RWPE2 (cell line): ENCODE measurements at places on chromosomes 2 and 18.

DNA sequence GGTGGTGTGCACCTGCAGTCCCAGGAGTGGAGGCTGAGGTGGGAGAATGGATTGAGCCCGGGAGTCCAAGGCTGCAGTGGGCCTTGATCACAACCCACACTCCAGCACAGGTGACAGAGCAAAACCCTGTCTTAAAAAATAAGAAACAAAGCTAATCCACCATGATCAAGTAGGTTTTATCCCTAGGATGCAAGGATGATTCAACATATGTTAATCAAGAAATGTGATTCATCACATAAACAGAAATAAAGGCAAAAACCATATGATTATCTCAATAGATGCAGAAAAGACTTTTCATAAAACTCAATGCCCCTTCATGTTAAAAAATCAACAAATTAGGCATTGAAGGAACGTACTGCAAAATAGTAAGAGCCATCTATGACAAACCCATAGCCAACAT lies 58.1 kb downstream of the CCBE1 start:
- no peak for DNase-seq

GRCh38 chr2:23918837-23919489 lies 8.0 kb downstream of the ATAD2B start:
- no peak for DNase-seq

- no peak for DNase-seq
These were observed 151.3 kb downstream of the ZNF236 start for GRCh38 chr18:76973520-76974266.

- DNase-seq, result no peak
These were observed 775.4 kb downstream of the TSN start for GRCh38 chr2:122530814-122531213.

DNA sequence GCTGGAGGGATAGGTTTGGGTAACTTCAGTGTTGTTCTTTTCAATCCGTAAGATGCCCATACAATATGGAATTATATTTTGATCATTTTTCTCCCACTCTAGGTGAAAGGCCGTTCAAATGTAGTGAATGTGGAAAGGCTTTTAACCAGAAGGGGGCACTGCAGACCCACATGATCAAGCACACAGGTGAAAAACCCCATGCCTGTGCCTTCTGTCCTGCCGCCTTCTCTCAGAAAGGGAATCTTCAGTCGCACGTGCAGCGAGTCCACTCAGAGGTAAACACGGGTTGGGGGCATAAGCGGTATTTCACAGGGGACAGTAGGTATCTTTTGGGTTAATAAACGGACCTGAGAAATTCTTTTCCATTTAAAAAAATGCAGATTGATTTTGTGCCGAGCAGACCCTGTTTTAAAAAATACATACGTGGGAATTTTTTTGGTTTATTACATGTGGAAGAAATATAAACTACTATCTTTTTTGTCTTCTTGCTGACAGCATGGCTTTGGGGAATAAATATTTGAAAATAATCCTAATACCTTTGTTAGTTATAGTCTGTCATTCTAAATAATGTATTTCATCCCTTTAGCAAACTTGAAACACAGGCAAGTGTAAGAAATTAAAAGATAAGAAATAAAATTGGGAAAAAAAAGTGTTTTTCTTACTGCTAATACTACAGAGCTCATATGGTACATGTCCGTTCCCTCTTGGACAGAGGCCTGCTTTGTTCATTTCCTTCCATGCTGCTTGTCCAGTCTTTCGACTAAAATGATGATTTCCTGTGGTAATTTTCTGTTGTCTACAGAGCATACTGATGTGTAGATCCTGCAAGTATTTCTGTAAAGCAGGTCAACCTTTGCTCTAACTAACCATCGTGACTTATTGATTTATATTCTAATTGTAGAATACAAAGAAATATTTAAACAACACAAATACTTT lies 53.3 kb downstream of the ZNF236 start:
- DNase-seq, result no peak

- DNase-seq, result peak; percentile 77
These were observed 344.8 kb downstream of the TGIF1 start for GRCh38 chr18:3794537-3795348.

DNA sequence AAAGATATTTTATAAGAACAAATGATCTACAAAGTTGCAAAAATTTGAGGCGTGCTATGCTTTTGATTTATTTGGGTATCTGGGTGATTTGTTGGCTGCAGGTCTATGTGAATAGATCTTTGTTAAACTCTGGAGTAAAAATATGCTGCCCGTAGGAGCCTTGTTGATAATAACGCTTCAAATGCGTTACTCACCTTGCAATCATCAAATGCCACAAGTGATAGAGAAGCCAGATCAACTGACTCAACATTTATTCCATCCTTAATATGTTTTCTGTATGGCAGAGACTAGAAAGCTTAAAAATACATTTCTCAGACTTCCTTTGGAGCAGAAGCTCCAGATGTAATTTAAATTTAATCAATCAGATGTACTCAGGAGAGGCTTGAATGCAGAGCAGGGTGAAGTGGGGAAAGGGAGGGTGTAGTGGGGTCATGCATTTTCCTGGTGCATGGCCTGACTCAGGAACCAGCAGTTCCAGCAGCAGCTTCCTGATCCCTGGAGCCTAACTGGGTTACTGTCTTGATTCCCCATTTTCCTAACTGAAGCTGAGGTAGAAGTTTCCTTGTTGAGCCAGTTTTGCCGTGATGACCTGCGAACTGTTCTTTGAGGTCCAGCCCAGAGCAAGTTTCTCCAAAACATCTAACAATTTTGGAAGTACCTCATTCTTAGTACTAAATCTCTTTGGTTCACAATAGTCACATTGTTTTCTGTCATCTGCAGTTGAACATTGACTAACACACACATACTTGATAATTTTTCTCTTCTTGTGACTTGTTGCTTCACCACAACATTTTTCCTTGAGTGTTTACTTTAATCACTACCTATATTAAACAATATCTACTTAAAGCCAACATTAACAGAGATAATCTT lies 284.7 kb upstream of the CWC22 start:
- DNase-seq, result no peak

- DNase-seq, result no peak
These were observed 120.8 kb downstream of the LTBP1 start for GRCh38 chr2:33067598-33067997.

DNA sequence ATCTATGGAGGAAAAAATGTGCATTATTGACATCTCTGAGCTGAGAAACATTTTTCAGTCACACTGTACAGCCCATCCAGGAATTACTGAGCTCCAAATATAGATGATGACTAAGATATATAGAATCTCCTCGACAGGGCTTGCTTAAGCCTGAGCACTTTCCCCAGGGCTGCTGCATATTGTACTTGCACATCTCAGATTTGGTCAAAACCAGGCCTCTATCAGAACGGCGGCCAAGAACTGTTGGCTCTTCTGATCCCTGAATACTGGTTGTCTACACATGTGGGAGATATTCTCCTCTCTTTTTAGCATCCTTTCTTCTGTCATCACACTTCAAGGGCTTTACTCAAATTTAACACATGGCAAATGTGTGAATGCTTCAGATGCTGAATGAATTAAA lies 201.5 kb upstream of the SLC35G4 start:
- DNase-seq, result no peak

DNA sequence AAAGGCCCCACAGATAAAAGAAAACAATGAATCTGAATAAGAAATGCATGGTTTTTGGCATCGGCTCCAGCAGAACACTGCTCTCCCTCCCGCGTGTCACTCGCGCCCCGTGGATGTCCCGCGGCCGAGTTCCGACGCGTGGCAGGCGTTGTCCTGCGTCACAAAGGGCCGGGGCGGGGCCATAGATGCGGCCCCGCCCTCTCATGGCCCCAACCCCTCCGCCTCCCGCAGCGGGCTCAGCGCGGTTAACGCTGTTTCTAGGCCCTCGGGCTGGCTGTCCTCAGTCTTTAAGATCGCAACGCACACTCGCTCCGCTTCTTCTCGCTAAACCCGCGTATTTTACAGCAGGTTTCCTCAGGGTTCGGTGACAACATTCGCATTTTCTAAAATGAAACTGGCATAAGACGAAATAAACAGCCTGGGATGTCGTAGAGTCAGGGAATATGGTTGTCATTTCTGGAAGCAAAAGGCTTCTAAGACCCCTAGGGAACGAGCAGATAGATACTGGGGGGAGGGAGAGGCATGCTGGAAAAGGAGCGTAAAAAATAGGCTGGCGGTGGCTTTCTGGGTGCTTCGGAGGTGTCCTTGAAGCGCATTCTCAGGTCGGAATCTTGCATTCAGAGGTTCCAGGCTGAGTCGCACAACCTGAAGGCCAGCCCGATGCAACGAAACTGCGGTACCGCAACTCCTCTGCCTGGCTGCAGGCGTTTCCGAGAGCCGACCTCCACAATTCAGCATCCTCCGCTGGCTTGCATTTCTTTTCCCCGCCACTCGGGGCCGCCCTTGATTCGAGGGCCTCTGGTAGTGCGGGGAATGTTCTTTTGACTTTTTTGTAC lies at the start of gene FKBP7:
FKBP7 (minus strand) TSS at position 162 of the 836 bp plus-strand sequence; CDS start at position 61, 101 bp downstream.
- DNase-seq, result peak; percentile 70

GRCh38 chr2:68134554-68134953 lies 23.1 kb upstream of the PNO1 start:
- no peak for DNase-seq

- no peak for DNase-seq
These were observed 117.8 kb downstream of the TNS1 start for GRCh38 chr2:217884985-217885384.

DNA sequence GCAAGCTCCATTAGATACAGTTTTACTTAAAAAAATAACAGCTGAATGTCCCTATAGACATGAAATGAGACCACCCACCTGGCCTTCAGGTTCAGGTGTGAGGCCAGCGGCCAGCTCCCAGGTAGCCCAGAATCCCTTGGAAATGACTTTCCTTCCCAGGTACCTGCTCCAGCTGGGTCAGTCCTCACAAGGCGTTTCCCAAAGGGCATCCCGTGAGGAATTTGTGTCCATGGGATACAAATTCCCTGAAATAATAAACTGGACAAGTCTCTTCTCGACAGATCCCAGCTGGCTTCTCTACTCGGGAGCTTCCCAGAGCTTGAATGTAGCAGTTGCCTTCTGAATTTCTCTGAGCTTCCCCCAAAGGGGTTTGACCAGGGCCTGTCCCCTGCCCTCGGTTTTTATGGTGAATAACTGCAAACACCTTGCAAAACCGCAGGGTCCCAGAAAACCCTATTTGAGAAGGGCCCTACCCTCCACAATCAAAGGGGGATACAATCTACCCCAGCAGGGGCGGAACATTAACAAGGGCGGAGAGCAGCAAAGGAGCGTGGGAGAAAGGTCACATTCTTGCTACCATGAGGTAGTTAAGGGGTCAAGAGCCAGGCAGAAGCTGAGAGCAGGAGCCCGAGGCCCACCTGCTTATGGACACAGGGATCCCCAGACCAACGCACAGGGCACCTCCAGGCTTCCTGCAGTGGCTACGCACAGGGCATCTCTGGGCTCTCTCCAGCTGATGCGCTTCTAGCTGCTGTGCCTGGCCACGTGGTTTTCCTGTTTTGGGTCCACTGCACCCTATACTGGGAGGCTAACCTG lies 107.7 kb downstream of the HDAC4 start:
- DNase-seq, result peak; percentile 30

- no peak for DNase-seq
These were observed 16.7 kb downstream of the PKDCC start for GRCh38 chr2:42064417-42064942.

DNA sequence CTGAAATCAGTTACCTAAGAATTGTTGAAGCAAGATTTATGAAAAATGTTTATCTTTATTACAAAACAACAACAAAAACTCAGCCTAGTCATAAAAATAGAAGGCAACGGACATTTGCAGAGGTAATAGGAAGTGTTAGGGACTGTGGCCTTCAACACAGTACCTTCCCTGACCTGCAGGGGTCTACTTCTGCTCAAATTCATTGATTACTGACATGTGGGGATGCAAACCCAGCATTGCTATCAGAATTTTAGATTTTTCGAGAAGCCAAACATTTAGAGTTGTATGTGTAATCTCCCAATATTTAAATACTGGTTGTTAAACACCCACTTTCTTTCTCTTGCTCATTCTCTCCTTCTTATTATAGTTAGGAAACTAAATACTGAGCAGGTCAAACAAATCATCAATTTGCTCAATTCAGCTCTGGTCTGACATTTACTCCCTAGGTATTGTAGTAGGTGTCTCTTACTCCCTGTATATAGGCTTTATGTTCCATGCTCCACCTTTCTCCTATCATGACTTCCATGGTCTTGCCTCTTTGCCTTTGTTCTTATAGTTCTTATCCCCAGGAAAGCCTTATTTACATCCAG lies 198.5 kb downstream of the UBE2E3 start:
- DNase-seq, result no peak

DNA sequence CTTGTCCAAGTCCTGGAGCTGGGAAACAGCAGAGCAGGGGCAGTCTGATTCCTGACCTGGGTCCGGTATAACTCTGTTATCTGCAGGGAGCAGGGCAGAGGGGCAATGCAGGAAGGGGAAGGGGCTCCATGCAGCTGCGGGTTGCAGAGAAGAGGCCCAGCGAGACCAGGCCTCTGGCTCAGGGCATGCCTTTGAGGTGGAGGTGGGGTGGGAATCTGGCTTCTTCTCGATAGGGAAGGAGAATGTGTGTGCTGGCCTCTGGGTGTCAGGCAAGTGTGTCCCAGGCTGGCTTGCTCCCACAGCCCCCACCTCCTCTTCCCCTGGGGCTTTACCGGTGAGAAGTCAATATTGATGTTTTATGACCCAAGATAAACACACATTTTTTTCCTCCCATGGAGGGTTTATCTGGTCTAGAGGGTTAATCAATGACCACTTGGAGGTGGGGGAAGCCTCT lies 187.1 kb upstream of the HAAO start:
- DNase-seq, result peak; percentile 31

DNA sequence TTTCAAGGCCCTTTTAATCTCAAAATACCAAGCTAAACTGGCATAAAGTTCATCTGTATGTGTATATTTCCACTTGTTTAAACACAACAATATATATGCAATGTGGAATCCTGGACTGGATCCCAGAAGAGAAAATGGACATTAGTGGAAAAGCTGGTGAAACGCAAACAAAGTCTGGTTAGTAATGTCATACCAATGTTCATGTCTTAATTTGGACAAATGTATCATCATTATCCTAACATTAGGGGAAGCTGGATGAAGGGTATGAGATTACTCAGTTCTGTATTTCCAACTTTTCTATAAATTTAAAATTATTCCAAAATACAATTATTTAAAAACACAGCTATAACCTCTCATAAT lies 3.8 kb downstream of the SP3 start:
- no peak for DNase-seq
